A549 (cell line): ENCODE measurements at places on chromosomes 12 and 14.
A peak's percentile ranks its signal among the peaks of the same experiment; 100 is the strongest.

- no peak for DNase-seq
These were observed 47.6 kb downstream of the SH2B3 start for GRCh38 chr12:111453071-111453989.

DNA sequence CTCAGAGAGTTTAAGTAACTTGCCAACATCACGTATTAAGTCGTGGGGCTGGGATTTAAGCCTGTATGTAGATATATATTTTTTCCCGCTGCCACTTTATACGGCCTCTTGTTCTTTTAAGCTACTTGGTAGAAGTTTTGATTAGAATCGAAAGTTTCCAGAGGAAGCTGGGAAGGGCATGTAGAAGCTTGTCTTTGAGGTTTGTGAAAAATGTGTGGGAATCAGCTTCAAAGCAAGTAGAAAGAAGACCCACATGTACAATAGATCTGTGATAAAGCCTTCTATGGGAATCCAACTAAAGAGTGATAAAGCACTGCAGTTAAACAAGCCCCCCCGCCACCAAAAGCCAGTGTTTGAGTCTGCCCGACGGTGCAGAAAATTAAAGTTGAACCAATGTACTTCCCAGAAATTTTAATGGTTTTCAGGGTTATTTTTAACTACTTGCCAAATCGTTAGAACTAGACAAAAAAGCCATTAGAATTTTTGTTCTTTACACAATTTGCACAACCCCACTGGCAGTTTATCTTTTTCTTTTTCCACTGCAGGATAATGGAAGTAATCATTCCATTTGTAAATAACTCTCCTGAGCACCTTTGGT is 25.5 kb downstream of the SERPINA11 start:
- no peak for DNase-seq

DNA sequence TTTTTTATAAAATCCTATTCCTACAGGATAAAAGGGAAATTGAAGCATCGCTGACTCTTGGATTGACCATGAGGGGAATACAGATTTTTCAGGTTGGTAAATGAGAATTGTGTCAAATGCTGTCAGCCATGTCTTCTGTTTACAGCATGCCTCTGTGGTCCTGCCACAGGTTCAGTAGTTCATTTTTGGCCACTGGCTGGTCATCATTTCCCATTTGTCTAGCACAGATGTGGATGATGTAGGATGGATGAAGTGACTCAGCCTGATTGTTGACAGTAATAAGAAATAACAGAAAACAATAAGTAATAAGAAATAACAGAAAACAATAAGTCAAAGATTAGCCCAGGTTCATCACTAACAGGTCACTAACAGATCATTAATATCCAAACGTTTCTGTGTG is 59.8 kb downstream of the FRMD6 start:
- DNase-seq: no peak

DNA sequence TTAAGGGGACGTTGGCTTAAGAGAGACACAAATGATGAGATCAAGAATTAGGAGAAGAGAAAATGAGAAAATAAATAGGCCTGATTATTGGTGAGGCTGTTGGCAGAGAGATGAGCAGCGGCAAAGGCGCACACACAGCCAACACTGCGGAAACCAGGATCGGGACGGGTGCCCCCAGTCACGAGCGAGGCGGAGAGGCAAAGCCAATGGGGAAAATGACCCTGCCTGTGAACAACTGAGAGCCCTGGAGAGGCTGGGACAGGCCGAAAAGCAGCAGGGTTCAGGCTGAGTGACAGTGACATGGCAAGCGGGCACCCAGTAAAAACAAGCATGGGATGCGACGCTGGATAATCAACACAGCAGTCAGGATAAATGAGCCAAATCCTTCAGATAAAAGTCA is 21.0 kb downstream of the SLC15A4 start:
- no peak for DNase-seq

- no peak for DNase-seq
These were observed at the start of gene CPNE6 for GRCh38 chr14:24071144-24071697. Gene CPNE6 (plus strand): TSS chr14:24071562. CDS start chr14:24072937, 1,375 bp downstream.

DNA sequence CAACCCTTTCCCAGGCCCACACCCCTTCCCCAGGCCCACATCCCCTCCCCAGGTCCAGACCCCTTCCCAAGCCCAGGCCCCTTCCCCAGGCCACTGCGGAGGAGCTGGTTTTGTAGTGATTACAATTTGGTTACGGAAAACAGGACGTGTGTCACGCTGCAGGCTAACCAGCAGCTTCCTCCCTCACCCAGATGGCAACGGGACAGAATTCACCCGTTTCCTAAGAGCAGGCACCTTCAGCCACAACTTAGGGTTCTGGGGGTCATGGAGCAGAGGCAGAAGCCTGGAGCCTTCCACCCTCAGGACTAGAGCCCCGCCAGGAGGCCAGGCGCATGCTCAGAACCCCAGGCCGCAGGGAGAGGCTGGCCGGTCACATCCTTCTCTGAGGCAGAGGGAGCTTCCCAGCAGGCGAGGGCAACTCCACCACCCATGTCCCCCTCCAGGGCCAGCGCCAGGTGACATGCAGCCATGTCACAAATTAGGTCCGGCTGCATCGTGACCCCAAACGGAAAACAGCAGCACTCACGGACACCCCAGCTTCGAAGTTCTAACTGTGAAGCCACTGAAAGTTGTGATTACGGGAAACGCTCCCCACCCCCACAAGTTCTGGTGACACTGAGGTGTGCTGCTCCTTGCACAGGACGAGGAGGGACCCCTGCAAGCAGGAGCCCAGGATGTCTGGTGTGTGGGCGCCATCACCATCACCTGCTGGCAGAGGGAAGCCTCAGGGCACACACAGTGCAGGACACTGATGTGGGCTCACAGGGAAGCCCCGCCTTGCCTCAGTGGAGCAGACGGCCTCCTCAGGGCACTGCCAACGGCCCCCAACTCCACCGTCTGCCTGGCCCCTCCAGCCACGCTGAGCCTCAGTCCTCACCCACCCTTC is 7.7 kb downstream of the BRF1 start:
- DNase-seq: no peak

- DNase-seq: no peak
These were observed 1205.3 kb downstream of the GALC start for GRCh38 chr14:86787717-86788116.

DNA sequence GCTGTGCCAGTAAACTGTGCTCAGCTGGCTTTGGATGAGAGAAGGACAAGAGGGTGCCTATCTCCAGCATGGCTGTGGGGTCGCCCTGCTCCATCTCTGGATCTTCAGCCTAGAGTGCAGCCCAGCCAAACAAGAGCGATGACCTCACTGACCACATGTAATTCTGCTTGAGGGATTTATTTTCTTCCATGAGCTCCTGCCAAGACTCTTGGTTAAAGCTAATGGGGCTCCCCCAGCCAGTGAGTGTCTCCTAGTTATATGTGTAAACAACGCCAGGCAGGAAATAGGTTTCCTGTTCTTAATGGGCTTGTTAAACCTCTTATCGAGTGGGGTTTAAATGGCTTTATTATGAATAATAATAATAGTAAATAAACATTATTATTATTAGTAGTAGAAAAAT is 397.2 kb downstream of the NRXN3 start:
- no peak for DNase-seq

DNA sequence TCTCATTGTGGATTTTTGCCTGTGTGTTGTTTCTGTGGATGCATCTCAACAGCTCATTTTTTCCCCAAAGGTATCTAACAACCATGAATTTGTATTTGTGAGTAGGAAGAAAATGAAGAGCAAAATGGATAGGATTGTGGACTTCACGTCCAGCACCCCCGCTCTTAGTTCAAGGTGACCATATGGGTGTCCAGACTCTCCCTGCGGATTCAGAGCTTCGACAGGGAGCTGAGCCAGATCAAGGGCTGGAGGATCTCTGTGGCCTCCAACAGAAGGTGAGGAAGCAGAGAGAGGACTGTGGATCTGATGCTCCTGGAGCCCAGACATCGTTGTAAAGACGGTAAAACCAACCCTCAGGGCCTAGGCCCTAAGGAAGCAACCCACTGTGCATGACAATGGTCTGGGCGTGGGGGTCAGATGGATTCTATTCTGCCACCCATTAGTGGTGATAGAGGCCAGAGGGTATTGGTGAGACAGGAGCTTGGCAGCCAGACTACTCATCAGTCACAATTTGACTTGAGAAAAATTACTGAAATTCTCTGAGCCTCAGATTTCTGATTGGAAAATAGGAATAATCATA is 659.7 kb upstream of the TMEM132C start:
- DNase-seq: no peak

DNA sequence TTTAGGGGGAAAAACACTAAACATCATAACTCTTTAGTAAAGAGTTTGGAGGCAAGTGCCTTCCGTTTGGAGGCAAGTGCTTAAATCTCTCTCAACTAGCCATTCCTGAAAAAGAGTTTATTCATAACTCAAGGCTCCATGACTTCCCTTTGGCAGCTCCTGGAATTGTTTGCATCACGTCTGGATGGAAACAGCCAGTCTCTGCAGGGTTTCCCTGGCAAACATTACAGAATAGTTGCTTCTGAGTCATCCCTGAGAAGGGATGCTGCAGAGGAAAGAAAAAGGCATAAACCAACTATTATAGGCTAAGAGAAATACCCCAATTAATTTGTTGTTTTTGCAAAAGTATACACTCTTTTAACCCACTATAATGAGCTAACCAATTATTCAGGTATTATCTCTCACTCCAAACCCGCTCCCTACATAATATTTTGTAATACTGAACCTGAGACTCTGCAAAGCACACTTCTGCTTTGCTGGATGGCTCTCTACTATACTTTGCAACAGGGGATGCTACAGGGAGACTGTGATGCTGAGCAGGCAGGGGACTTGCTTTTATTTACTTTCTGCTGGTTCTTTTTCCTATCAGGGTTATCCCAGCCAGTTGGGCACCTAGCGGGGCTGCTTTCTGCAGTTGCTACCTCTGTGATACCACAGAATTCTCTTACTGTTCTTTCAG is 497.7 kb downstream of the FUT8 start:
- peak; percentile 35 for DNase-seq

- no peak for DNase-seq
These were observed 33.1 kb downstream of the CD9 start for GRCh38 chr12:6233121-6233971.

DNA sequence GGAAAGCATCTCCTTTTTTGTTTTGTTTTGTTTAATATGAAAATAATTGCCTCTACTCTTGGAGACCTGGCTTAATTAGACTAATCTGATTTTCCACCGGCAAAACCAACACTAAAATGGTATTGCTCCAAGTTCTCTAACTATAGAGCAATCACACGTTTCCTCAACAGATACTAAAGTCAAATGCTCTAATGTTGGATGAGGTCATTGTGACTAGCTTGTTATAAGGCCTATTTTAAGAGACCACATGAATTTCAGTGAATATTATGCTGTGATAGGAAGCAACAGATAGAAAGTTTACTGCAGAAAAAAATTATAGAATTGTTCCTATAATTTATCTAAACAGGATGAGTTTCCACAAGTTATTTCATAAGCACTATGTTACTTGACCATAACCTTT is 3.3 kb upstream of the CCDC196 start:
- no peak for DNase-seq

- DNase-seq: no peak
These were observed 73.0 kb upstream of the FICD start for GRCh38 chr12:108442067-108442466.
